ENCODE measurements at places on chromosomes 1 and 21. TPM values are rescaled to one million over a fixed set of nuclear protein-coding genes. Genes with fewer than 3 reads are reported as not detected.

Gene ERI3
- 26.4 TPM for polyA plus RNA-seq

DNA sequence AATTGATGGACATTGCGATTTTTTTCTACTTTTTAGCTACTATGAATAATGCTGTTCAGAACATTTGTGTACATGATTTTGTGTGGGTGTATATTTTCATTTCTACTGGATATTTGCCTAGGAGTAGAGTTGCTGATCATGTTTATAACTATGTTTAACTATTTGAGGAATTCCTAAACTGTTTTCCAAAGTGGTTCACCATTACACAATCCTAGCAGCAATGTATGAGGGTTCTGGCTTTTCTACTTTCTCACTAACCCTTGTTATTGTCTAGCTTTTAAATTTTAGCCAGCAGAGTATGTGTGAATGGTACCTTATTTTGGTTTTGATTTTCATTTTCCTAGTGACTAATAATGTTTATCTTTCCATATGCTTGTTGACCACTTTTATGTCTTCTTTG lies 86.2 kb downstream of the ATG4C start:
- DNase-seq: no peak

DNA sequence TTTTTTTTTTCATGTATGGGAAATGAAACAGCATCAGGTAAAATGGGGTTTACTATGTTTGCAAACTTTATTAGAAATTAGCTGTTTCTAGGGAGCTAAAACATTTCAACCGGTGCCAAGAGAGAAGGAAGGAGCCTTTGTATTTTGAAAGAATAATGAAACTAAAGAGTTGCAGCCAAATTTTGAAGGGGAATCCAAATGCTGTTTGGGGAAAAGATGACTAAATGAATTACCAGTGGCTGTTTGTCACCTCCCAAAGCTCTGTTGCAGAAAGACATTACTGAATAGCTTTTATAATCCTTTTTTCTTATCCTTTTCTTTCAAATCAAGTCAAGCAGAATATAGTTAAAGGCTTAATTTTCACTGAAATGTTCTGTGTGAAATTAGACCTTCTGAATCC lies 591.3 kb upstream of the ADGRL2 start:
- DNase-seq: no peak

- no peak for DNase-seq
Measured at GRCh38 chr1:228030451-228031201, 23.8 kb downstream of the WNT3A start.

- no peak for DNase-seq
Measured at GRCh38 chr1:98975113-98975512, 29.5 kb downstream of the PLPPR5 start.

GRCh38 chr1:185345913-185346720 lies 29.1 kb upstream of the IVNS1ABP start:
- peak; percentile 53 for DNase-seq

DNA sequence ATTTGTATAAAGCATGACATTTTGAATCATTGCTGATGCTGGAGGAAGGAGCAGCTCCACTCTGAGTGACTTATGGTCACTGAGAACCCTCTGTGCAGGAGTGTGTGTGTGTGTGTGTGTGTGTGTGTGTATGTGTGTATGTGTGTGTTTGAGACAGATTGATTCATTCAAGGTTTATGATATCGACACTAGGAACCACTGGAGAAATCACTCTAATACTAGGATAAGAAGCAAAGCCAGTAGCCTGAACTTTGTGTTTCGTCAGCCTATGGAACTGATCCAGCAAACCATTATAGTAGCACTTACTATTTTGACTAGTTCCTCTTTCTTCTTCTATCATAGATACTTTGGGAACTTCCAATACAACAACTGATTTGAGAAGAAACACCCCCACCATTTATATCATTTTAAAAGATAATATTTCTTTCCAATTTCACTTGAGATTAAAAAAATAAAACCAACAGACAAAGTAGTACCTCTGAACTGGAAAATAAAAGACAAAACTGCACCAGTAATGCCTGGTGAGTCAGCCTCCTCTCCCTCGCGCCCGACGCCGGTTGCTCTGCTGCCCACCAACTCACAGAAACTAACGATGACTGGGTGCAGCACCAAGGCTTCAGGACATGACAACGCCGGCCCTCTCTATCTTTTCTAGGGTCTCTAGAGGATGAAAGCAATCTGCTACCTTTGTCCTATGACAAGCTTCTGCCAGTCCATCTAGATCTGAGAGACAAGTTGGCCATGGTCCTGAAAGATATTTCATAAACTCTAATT lies 20.9 kb downstream of the SLAMF1 start:
- DNase-seq: peak; percentile 50

DNA sequence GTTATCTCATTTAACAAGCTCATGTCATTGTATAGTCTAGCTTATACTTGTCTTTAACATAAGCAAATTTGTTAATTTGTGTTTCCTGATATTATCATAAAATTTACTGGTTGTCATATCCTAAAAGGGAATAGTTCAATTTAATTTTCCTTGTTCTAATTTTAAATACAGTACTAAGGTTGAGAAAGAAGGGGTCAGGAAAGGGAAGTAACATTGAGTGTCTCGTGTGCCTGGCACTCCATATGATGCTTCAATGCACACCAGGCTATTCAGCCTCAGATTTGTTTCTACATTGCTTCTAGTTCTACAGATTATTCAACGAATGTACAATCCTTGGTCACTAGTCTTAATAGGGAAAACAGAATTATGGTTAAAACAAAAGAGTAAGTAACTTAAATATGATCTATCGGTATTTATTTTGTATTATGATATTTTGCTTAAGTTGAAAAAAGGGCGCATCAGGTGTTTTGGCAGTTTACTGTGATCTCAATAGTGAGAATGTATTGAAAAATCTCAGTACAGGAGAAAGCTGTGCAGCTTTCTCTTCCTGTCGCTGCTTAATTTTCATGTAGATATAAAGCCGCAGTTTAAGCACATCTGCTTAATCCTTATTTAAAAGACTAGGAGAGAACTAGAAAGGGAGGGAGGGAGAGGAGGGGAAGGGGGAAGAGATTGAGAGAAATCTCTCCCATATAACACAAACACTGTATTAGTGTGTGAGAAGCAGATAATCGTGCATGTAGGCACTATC lies 13.0 kb downstream of the PTPRC start:
- peak; percentile 49 for DNase-seq

Gene CHODL
- not detected for polyA plus RNA-seq

DNA sequence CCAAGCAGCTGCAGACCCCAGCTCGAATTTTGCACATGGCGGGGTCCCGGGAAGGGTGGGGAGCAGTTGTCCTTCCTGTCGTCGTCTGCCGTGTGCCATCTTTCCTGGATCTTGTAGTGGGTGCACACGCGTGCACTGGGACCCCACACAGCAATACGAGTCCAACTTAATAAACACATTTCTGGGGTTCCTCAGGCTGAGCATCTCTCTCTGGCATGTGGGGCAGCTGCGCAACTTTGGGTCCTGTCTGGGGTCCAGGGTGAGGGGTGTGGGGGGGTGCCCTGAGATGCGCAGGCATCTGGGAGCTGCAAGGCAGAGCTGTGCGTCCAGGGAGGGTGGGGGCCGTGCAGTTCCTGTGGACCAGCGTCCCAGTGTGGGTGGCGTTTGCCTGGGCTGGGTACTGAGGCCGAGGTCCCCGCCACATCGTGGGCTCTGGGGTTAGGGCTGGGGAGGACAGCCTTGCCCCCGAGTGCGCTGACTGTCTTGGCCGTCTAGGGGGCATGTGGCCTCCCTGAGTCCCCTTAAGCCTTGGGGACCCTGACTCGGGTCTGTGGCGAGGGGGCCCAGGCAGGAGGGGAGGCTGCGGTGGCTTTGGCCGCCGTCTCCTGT lies 652 bp upstream of the PLEKHN1 start:
- DNase-seq: no peak

DNA sequence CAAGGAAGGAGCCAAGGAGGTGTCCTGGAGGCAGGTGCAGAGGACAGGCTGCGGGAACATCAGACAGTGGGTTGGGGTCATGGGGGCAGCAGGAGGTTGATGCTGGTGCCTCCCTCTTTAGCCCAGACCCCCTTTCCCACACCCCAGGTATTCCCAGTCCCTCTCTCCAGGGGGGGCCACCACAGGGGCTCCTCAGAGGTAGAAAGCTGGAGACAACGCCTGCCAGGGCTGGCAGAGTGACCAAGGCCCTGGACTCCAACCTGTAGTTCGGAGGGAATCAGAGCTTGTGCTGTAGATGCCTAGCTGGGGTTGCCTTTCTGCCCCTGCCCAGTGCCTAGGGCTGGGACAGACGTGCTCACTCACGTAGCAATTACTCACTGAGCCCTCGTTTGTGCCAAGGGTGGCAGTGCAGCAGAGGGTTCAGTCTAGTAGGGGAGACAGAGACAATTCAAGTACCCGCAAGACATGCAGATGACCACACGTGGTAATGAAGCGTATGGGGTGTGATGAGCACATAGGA lies 148.2 kb downstream of the PTPRU start:
- no peak for DNase-seq

Gene CHD5
- polyA plus RNA-seq: not detected

Gene USP21
- polyA plus RNA-seq: 11.0 TPM

DNA sequence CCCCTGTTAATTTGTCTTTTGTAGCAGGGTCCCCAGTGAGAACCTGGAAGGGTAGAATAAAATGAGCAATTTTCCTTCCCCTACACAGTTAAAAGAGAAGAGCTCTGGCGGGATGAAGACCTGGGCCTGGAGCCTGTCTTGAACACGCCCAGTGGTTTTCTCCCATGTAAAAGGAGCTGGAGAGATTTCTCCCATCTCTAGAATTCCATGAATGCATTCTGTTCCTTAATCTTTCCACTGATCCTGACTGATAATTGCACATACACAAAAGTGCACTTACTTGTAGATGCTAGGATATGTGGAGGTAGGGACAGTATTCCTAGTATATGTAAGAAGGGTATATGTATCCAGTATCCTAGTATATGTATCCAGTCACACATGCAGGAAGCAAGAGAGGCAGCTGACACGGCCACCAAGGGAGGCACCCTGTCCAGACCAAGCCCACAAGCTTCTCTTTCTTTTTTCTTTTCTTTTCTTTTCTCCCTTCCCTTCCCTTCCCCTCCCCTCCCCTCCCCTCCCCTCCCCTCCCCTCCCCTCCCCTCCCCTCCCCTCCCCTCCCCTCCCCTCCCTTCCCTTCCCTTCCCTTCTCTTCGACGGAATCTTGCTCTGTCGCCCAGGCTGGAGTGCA lies 11.9 kb upstream of the PKNOX1 start:
- DNase-seq: no peak

DNA sequence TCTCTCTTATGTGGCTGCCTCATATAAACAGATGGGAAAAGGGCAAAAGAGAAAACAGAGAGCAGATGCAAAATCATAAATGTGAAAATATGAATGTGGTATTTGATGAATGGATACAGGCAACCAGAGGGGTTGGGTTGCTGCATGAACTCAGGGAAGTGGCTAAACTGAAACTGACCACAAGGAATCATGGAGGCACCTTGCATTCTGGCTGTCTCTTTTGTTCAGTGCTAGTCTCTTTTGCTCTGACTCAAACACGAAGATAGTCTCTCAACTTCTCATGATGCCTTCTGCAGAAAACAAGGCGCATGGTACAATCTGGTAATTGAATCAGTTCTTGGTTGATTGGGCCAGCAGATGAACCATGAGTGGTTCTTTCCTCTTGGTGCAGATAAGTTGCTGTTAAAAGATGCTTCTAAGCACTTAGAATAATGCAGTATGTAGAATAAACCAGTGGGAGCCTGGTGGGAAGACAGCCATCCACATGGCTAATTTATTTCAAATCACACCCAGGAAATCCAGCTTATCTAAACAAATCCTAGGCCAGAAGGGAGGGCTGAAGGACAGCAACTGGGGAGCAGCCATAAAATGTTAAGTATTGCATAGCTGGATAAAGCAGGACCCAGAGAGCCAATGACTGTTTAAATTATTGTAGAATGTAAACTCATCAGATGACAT lies 64.2 kb downstream of the HLX start:
- DNase-seq: no peak

Gene SPRR4
- not detected for polyA plus RNA-seq

- DNase-seq: no peak
Measured at GRCh38 chr1:28441674-28442073, 64.2 kb upstream of the RCC1 start.

Gene LCE1B
- not detected for polyA plus RNA-seq

Gene CD34
- not detected for polyA plus RNA-seq

GRCh38 chr1:53145942-53146708 lies 3.7 kb upstream of the SLC1A7 start:
- no peak for DNase-seq

Gene FAM131C
- polyA plus RNA-seq: not detected

GRCh38 chr21:15088488-15088887 lies 23.7 kb upstream of the NRIP1 start:
- DNase-seq: no peak

DNA sequence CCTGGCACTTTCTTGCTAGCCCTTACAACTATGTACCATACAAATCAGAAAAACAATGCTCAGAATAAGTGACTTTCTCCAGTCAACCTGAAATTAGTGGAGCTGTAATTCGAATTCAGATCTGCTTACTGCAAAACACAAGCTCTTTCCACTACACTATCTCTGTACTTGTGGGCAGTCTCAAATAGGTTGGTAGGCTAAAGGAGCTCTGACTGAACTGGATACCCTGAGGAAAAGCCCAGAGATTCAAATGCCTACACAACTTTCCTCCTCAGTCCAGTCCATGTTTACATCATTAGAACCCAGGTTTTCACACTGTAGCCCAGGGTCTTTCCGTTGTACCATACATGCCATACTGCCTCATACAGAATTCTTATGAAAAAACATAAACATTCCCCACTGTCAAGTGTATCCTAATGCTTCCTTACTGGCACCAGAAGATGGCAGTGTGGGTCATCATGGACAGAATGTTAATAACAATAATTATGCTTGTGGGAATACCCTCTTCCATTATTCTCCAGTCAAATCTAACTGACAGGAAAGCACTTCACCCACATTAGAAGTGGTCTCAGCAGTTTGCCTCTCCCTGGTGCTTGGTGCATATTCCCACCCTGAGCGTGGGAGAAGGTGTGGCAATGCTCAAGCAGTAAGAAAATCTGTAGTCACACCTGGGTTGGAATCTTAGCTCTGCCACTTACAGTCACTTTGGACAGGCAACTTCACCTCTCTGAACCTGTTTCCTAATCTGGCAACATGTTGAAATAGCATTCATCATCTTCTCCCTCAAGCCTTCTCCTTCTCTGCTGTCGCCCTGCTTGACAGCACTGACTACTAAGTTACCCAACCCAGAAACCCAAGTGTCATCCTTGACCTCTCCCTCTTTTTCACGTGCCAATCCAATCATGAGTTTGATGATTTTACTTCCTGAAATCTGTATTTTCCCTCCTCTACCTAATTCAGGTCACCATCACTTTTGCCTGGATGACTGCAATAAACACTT lies 14.4 kb upstream of the ZFYVE9 start:
- DNase-seq: peak; percentile 63

Measured in CD14-positive monocyte (primary cell).